ENCODE measurements at places on chromosomes 2 and 18.

GRCh38 chr18:63322908-63323634, 3.5 kb upstream of the BCL2 start:
- DNase-seq: peak; percentile 23

DNA sequence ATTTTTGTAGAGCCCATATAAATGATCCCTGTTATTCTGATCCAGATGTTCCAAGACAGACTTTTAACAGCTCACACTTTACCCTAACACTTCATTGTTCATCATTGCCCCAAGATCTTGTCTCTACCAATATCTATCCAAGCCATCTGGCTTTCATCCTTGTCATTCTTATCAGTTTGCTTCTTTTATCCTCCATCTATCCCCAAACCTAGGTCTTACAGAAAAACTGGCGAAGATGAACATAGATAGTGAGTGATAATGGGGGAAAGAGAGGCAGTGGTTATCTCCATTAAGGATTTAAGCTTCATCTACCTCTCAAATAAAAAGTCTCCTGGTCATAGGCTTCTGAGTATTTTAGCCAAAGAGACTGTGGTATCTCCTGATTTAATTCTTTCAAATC, 89.5 kb downstream of the DHRS9 start:
- DNase-seq: no peak

GRCh38 chr2:145299368-145299767, 779.4 kb upstream of the ZEB2 start:
- no peak for DNase-seq

GRCh38 chr18:22999647-23000046, 66.5 kb downstream of the RBBP8 start:
- no peak for DNase-seq

- DNase-seq: no peak
These were observed 56.9 kb downstream of the KCNS3 start for GRCh38 chr2:17935242-17935885.

DNA sequence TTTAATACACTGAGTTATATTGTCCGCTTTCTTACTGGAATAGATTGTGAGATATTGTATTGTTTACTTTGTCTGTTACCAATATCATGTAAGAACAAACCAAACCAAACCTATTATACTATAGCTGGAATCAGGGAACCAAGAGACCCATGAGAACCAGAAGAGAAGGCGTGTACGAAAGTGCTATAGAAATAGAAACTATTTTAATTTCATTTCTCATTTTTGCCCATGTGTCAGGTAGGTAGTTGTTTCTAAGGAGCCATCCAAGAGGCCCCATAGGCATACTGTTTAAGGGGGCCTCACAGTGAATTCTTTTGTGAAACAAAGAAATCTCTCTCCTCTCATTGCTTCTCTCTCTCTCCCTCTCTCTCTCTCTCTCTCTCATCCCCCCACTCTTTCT, 363.6 kb downstream of the RNF144A start:
- no peak for DNase-seq

- DNase-seq: no peak
These were observed 662.6 kb upstream of the FAM98A start for GRCh38 chr2:34261701-34262100.

DNA sequence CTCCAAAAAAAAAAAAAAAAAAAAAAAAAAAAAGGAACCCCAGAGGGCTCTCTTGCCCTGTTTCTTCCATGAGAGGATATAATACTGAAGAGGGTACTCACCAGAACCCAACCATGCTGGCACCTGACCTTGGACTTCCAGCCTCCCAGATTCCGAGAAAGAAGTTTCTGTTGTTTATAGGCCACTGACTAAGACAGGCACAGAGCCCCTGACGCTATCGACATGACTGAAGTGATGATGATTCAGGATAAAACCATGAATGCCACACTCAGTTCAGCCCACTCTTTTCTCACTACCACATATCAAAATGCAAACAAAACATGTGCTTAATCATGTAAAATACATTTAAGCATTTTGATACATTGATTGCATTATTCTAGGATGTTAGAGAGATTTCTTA, 66.1 kb upstream of the CDCA7 start:
- DNase-seq: no peak

- no peak for DNase-seq
These were observed 66.7 kb downstream of the COPS8 start for GRCh38 chr2:237152361-237152760.

DNA sequence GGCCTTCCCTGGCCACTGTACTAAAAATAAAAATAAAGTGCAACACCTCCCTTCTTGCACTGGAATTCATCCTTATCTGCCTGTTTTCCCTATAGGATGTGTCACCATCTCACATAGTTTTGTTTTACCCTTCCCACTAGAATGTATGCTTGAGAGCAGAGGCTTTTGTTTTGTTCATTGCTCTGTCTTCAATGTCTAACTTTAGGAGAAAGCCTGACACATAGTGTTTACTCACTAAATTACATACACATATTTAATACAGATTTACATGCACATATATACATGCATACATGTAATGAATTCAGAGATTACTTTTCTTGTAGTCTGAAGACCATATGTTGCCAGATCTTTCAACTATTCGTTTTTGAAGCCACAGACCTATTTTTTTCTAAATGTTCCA, 23.0 kb downstream of the CD302 start:
- no peak for DNase-seq

DNA sequence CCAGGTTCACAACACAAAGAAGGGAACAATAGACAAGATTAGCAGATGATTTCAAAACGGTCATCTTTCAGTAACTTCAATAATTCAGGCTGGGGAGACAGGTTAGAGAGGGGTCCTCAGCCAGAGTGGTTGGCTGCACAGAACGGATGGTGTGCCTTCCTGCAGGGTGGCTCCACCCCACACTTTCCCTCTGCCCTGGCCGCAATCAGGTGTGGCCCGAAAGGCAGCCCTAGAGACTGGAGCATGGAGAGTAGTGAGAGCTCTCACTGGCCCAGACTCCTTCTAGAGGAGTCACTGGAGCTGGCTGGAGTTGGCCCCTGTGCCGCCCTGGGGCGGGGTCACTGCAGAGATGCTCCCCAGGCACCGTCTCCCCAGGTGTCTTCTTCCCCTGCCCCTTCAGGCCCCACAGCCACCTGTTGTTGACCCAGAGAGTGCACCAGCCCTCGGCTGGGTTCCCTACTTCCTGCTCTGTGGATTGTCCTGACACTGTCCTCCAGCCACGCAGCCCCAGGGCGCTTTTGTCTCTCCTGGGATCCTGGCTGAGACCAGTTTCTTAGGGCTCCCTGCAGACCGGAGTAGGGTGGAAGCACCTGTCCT, 126.8 kb downstream of the PXDN start:
- no peak for DNase-seq

GRCh38 chr2:79977792-79978191, 326.8 kb downstream of the LRRTM1 start:
- no peak for DNase-seq

- DNase-seq: no peak
These were observed 173.0 kb upstream of the GATA6 start for GRCh38 chr18:21996351-21996826.

- no peak for DNase-seq
These were observed 168.3 kb downstream of the ASB1 start for GRCh38 chr2:238594796-238595749.

GRCh38 chr18:24009651-24010333, 4.8 kb upstream of the TTC39C start:
- DNase-seq: no peak

DNA sequence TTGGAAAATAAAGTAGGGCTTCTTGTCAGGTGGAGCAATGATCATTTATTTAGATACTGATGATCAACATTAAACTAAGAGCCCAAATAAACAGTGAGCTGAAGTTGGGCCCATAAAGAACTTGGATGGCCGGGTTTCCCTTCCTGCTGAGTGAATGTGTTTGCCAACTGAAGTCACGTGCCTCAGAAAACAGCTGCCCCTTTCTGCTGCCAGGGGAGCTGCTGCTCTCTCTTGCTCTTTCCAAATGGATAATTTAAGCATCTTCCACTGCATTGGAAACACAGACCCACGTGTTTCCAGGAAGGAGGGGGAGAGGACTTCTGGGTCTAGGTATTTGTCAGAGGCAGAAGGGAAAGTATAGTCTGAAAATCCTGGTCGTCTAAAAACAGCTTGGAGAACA, 22.9 kb upstream of the NCKAP5 start:
- DNase-seq: no peak

DNA sequence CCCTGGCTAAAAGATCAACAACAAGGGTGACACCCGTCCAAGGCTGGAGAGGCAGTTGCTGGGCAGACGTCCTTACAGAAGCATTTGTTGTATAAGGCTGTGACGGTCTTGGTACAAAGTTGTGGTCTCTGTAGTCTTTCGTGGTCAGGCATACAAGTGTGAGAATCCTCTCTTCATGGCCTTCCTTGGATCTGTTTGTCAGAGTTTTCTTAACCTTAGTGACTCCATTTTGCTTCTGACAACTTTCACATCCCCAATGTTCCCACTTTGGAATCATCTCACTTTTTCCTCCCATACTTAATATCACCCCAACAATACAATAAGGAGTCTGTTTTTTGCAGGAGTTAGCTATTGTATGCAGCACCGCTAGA, 72.7 kb upstream of the ZCCHC2 start:
- DNase-seq: no peak

- no peak for DNase-seq
These were observed 9.2 kb upstream of the ERMN start for GRCh38 chr2:157334797-157335196.

GRCh38 chr2:6168485-6168884, 476.3 kb downstream of the SOX11 start:
- no peak for DNase-seq

DNA sequence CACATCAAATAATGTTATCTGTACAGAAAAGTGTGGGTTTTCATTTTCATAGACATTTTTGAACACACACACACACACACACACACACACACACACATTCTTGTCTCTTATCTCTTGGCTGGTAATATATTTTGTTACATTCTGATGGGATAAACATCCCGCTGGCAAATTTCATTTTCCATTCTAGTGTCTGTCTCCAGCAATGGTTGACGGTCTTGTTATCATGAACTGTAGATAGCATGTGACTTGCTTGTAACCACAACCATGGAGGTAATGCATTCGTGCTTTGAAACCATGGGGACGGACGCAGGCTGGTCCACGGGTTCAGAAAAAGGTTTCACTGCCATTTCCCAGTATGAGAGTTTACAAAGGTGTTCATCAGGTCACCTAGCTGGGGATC, 156.4 kb downstream of the PPP1R1C start:
- no peak for DNase-seq

DNA sequence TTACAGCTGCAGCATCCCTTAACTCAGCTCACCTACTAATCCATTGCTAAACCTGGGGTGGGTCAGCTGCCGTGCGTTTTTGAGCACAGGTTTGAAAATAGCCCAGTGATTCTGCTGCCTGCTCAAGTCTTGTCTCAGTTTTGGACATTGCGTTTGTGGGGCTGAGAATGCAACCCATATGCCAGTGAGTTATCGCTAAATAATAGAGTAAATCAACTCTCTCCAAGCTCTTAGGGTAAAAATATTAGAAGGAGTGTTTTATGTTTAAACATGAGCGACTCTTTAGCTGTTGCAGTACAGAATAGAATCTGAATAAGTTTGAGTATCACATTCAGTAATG, 2.1 kb downstream of the TSHZ1 start:
- no peak for DNase-seq

GRCh38 chr2:236250909-236251579, 13.2 kb downstream of the ASB18 start:
- DNase-seq: no peak

GRCh38 chr2:1837022-1837421, 92.7 kb upstream of the PXDN start:
- DNase-seq: no peak

GRCh38 chr2:105766300-105766866, 21.7 kb downstream of the NCK2 start:
- no peak for DNase-seq

- DNase-seq: no peak
These were observed 4.0 kb downstream of the EGR4 start for GRCh38 chr2:73289304-73289703.

- DNase-seq: no peak
These were observed 810.1 kb upstream of the POU3F3 start for GRCh38 chr2:104043864-104044263.

DNA sequence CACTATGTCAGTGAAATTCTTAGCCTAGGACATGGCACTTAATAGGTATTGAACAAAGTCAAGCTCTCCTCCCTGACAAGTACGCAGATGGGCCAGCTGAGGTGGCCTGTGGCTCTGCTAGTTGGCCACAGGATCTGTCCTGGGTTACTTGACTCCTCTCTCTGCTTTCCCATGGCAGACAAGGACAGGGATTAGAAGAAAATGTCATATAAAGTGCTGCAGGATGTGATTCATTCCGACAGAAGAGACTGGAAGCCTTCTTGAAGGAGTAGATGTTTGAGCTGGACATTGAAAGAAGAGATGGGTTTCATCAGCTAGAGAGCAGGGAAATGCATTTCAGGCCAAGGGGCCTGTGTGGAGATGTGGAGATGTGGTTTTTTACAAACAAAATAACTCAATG, 46.7 kb downstream of the SMAD7 start:
- no peak for DNase-seq

DNA sequence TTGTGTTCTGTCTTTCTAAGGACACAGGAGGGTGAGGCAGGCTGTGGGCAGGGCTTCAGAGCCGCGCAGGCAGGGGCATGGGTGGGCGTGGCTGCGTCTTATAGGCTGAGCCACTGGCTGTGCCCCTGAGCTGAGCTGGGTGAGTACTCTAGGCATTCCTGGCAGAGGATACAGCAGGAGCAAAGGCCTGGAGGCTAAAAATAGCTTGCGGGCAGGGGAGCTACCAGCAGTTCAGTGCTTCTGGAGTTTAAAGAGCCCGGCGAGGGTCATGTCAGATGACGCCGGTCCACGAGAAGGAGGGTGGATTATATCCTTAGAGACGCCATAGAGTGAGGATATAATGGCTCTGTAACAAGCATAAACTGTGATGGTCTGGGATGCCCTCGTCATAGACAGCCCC, 31.5 kb upstream of the PDIA6 start:
- no peak for DNase-seq

DNA sequence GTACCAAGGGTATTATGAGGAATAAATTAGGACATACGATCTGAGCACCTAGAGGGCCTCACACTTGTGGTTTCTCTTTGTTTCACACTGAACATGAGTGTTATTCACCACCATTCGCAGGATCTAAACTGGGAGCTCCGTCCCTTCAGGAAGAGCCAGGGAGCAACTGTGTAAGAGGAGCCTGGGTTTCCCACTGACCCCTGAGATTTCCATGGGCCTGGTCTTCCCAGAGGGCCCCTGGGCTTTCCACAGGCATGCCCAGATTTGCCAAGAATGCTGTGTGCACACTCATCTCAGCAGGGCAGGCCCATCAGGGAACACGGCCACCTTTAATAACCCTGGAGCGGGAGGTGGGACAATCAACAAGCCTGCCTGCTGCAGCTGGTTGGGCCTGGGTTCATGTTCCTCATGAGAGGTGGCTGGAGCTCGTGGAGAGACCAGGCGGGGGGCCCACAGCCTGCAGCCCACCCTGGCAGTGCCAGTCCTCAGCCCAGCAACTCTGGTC, 416.8 kb upstream of the MYT1L start:
- DNase-seq: no peak

DNA sequence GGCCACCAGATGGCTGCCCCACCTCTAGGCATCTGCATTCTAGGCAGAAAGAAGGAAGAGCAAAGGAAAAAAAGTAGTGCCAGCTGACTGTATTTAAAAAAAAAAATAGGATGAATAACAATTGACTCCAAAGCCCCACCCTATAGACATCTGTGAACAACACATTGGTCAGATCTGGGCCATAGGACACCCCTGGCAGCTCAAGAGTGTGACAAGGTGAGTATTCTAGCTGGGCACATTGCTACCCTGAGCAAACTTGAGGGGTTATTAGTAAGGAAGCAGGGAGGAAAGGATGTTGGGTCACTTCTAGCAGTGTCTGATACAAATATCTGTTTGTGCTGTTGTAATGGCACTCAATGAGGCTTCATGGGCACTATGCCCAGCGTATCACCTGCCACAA, 58.6 kb upstream of the NPAS2 start:
- no peak for DNase-seq

GRCh38 chr2:88048541-88048940, 7.0 kb downstream of the KRCC1 start:
- no peak for DNase-seq

Measured in effector CD8-positive, alpha-beta T cell (primary cell).